Activated T-cell treated with anti-CD3 and anti-CD28 coated beads for 4 hours (primary cell): ENCODE measurements at places on chromosomes 6 and 20.
A peak's percentile ranks its signal among the peaks of the same experiment; 100 is the strongest.

DNA sequence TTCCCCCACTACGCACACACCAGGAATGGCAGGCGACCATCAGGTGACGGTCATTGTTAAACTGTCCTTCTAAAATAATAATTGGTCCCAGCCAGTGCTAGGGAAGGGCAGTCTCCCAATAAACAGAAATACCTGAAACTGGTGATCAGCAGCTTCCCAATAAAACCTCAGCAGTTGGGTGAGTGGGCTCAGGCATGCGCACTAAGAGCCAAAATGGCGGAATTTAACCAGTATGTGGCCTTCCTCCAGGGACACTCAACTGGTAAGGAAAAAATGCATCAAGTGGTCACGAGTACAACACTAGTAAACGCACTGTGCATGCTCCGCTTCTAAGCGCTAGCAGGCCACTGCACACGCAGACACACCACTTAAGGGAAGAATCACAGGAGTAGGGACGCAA lies 34.8 kb downstream of the F13A1 start:
- DNase-seq: no peak

DNA sequence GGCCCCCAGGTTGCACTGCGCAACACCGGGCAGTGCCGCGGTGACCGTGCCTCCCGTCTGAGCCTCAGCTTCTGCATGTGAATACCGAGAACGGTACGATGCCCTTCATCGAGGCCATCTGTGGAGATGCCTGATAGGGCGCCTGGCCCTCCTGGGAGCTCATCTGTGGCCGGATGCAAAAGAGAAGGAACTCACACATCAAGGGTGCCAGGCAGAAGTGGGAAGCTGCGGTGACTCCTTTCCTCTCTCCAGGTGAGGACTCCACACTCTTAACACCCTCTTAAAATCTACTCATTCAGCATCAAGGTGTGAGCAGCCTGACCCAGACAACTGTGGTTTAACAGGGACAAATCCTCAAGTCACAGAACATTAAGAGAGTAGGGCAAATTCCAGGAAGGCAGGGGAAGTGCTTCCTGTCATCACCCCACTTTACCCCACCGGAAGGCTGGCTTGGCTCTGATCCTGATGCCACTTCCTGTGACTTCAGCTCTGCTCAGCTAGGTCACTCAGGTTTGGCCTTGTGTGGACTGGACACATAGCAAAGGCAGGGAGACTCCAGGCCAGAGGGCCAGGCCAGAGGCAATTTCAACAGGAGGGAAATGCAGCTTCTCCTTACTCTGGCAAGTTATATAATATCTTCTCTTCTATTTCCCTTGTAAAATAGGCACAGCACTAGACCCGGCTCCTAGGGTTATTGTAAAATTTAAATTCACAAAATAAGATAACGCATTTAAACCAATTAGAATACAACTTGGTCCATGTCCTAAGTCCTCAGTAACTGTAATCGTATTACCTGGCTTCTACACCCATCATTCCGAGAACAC lies 69.4 kb downstream of the CPNE5 start:
- DNase-seq: no peak

GRCh38 chr6:149250951-149251350 lies 66.6 kb upstream of the TAB2 start:
- no peak for DNase-seq

- DNase-seq: no peak
Observed at GRCh38 chr20:45904583-45905504, 7.1 kb downstream of the PLTP start.

GRCh38 chr6:64160486-64160885 lies 524.9 kb downstream of the PHF3 start:
- DNase-seq: no peak

DNA sequence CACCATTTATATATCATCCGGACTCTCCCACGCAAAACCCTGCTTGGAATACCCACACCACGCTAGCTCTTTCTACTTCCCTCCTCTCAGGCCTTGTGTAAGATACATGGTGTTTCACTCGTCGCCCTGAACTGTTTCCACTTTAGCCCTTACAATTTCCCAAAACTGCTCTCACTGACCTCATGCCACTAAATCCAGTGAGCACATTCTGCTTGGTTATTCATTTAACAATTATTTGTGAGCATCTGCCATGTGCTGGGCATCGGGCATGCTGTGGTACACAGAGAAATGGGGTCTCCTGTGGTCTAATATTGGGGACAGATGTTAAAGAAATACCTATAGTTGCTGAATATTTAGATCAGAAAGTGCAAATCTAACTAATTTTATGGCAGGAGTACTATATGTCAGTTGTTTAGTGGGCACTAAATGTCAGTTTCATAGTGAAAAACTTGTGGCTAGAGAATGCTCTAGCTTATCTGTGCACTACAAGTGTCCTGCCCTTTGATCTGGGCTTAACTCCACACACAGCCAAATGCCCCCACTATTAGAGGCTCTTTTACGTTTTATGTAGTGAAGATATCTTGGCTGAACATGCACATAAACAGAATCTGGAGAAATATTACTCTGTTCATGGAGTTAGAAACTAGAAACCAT lies 41.0 kb downstream of the PLEKHG1 start:
- DNase-seq: no peak

- no peak for DNase-seq
Observed at GRCh38 chr6:36592221-36592655, 1.9 kb upstream of the SRSF3 start.

GRCh38 chr6:37988696-37989095 lies 169.2 kb downstream of the ZFAND3 start:
- no peak for DNase-seq

DNA sequence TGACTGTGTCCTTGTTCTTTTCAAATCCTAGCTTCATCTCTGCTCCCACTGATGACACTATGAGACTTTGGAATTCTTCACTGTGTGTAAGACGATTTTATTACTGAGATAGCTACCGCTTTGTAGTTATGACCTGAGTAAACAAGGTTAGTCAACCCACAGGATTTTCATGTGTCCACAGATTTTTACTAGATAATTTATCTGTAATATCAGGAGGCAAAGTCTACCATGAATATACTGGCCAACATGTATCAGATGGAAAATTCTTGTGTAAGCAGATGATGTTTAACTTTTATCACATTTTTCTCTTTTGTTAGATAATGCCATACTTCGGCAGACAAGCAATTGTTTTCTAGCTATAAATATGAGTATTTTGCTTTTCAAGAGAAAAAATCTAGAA lies 119.8 kb downstream of the SGK1 start:
- DNase-seq: no peak

DNA sequence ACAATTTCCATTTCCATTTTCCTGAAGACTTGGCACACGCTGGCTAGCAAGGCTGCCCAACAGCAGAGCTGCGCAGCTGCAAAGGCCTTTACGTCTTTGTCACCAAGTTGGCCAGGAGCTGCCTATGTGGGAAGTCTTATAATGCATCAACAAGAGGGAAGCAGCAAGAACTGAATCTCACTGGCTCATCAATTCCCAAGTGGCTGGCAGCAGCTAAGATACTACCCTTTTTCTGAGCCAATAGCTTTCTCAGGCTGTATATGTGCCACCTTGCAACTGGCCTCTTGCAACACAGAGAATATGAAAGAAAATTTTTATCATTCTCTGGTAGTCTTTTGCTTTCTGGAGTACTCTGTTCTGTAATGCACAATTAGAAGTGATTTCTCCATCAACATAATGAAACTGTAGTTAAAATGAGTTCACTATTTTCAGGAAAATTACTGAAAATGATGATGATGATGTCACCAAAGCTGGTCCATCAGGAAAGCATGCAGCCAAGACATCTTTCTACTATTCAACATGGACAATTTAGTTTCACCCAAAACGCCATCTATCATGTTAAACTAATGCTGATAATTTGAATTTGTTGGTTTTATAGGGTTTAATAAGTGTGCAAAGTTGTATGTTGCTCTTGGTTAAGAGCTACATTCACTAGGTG lies 97.3 kb upstream of the FOXA2 start:
- DNase-seq: no peak

GRCh38 chr6:101163611-101164010 lies 229.9 kb upstream of the GRIK2 start:
- DNase-seq: no peak

GRCh38 chr6:142387997-142388815 lies 86.4 kb downstream of the ADGRG6 start:
- DNase-seq: no peak

DNA sequence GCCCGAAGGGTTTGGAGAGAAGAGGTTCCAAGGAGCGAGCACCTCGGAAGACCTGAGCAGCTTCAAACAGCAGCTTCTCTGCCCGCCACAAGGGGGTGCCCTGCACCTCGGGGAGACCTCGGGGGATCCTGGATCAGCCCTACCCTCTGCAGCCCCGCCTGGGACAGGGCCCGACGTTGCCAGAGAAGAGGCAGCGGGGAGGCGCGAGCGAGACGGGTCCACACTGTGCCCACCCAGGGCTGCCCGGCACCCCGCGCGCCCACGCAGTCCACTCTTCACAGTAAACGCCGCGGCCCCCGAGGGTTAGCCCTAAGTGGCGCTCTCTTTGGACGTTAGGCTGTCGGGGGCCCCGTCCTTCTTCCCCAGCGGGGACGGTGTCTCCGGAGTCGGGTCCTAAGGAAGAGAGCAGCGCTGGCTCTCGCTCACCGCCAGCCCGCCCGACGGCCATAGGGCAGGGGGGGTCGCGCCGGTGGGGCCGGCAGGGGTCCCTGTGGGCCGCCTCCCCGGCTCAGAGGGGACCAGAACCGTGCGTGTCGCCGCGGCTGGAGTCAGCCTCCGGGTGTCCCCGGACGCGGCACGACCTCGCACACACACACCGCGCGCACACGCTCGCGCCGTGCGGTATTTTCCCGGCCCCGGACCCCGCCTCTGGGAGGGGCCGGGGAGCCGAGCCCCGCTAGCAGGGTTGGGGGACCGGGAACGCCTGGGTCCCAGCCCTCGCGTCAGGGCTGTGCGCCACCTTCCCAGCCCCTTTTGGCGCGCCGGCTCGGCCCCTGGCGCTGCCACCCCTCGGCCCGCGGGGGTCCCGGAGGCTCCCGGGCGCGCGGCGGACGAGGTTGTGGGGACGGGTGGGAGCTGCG lies 929 bp downstream of the CDH22 start:
- peak; percentile 66 for DNase-seq

DNA sequence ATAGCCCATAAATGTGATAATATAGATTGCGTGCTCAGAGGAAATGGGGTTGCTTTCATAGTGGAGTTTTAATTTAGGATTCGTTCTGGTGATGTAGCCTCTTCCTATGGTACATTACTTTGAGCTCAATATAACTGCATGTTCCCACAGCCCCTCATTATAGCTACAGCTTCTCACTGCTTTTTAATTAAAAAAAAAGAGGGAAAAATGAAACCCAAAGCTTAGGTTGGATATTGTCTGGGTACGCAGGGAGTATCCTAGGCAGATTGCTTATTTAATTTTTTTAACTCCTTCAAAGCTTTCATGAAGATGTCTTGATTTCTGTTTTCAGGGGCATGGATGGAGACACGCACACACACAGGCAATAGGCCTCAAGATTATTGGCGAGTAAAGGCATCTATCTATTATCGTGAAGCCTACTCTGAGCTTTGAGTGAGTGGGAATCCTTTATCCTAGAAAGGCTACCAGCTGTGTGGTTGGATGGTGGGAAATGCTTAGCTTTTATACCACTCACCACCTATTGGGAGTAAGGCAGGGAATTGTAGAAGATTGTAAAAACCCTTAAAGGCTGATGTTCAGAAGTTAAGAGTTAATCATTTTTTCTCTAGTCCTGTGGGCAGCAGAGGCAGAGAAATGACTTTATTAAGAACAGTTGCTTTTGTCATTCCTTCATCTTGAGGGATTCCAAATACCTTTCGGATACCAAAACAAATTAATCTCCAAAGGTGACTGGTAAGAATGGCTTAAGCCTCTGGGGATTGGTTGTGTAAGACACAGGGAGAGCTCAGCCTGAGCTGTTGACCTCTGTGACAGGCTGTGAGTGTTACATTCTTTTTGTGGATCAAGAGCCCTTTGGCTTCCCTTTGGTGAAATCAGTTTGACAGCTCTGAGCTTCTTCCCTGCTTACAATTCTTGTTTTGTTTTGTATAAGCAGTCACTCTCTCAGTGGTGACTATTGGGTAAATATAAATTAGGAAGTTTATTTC lies 33.4 kb downstream of the CTNNBL1 start:
- no peak for DNase-seq

DNA sequence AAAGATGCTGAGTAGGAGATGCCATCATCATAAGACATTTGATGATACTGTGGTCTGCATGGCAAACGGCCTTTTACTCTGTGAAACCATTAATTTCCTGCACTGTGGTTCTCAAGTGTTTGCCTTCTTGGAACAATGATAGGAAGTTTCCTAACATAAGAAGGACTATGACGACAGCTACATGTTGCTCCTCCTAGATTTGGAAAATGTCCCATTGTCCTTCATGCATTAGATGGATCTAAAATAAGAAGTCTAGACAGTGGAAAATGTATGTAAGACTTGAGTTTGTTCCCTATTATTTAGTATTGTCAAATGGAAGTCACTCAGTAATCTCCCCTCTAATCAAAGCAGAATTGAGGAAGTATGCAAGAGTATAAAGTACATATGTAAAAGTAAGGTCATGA lies 98.5 kb upstream of the TMEM170B start:
- no peak for DNase-seq

- DNase-seq: no peak
Observed at GRCh38 chr20:11807054-11808048, 110.3 kb upstream of the BTBD3 start.
